ENCODE measurements at places on chromosomes 2 and 18. TPM values are rescaled to one million over a fixed set of nuclear protein-coding genes. Genes with fewer than 3 reads are reported as not detected.

ZNF804A gene
- not detected for total RNA-seq

E2F6 gene
- 12.2 TPM for total RNA-seq

PLCD4 gene
- 0.62 TPM for total RNA-seq

ALLC gene
- total RNA-seq = not detected

DNAJC5G gene
- 2.3 TPM for total RNA-seq

All from Right ventricle myocardium superior (tissue), 1 donor.